Spinal cord (tissue), 10 donors: ENCODE measurements at places on chromosomes 12 and 14.

DNA sequence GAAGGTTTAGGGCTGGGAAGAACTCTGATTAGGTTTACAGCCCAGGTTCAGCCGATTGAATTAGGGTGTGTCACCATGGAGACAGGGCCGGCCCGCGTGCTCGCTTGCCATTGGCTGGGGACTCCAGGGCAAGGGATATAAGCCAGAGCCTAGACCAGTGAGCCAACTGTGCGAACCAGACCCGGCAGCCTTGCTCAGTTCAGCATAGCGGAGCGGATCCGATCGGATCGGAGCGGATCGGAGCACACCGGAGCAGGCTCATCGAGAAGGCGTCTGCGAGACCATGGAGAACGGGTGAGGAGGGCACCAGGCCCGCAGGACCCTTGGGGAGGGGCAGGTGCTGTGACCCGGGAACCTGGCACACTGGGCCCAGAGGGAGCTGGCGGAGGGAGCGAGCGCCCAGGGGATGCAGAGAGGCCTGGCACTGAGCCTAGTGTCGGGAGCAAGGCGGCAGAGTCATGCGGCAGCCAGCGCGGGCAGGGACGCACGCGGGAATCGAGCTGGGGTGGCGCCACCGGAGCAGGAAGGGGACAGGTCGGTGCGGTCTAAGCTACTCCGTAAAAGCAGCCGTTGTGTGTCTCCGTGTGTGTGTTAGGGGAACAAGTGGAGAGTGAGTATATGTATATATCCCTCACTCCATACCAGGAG lies at the start of gene PNP:
TSS of gene PNP (plus strand) at position 165 of the 648 bp plus-strand sequence. CDS start at position 284, 119 bp downstream.
- DNase-seq, result peak; percentile 94

DNA sequence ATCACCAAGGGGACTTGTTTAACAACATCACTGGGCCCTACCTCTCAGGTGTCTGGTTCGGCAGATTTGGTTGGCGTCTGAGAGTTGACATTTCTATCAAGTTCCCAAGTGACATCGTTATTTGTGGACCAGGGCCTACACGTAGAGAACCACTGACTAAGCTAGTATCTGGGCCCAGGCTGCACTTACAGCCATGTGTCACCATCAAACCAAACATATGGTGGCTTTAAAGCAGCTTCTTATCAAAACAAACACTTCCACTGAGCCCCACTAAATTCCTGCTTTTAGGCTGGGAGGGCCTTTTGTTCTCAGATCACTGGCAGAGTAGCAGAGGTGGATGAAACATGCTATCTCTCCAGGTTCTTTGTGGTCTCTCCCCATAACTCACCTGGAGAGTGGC lies 220.5 kb downstream of the PELI2 start:
- no peak for DNase-seq

- DNase-seq, result no peak
Observed at GRCh38 chr12:72031066-72031465, 92.4 kb downstream of the TPH2 start.

- no peak for DNase-seq
Observed at GRCh38 chr12:43115441-43116160, 436.4 kb downstream of the ADAMTS20 start.

GRCh38 chr14:23899788-23900187 lies 53.8 kb upstream of the DHRS4 start:
- no peak for DNase-seq
